ENCODE measurements at places on chromosomes 11 and 22.

DNA sequence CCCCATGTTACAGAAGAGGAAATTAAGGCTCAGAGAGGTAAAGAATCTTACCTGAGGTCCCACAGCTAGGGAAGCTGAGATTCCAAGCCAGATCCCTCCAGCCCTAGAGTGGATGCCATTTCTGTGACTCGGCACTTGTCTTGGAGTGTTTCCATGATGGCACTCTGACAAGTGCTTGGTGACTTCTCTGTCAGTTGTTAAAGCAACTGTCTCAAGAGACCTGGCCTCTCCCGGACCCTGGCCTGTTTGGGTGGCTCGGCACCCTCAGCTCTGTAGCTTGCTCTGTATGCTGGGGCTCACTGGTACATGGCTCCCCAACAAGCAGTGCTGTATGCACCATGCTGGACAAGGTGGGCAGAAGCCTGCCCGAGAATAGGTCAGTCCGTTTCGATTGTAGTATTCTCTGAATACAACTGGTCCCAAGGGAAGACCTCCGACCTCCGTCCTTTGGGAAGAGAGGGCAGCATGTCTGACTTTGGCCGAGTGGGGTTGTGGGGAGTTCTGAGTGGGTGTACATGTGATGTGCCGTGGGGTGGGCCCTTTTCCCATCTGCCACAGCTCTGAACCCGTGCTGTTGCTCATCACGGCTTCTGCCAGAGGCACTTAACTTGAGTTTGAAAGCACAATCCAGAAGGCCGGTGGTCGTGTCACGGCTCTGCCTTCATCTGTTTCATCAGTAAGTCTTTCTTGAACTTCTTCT is 12.4 kb downstream of the ACO2 start:
- no peak for DNase-seq

GRCh38 chr11:66641834-66642233 is 3.3 kb downstream of the RBM4 start:
- no peak for DNase-seq

DNA sequence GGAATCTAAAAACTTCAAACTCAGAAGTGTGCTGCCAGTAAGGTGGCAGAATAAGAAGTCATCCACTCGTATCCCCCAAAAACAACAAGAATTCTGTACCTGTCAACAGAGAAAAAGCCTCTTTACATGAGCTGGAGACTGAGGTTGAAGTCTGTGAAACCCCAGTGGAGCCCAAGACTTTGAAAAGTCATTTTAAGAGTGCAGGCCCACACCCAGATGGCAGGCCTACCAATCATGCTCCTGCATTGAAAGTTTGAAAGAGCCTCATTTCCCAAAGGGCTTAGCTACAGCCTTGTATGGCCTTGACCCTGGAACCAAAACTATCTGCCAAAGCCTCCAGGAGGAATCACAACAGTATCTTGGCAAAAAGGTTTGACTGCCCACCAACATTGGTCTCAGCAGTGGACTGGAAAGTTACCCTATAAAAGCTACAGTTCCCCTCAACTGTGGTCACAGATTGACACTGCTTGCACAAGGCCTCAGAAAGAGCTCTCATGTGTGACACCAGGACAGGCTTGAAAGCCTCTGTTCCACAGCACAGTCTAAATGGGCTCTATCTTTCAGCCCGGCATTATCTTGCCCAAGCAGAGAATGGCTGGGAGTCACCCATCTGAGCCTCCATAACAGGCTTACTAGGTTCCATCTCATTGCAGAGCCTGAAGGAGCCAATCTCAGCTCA is 47.7 kb downstream of the SLC22A9 start:
- no peak for DNase-seq

DNA sequence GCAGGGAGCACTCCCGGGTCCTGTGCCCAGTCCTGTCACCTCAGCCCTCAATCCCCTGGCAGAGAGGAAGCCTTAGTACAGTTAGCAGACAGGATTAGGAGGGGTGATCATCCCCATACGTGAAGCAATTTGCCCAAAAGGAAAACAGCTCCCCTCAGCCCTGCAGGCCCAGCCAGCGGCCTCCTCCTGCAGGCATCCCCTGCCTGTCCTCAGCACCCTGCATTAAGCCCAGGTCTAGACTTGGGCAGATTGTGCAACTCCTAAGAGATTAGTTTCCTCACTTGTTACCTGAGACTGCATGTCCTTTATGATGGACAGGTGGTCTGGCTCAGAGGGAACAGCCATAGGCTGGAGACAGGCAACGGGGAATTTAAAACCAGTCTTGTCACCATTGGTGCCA is 95.5 kb upstream of the TMEM45B start:
- peak; percentile 71 for DNase-seq

- no peak for DNase-seq
These were observed 4.9 kb downstream of the SEC14L4 start for GRCh38 chr22:30500628-30501027.

Data from NCI-H510A (cell line).